Left ventricle myocardium superior (tissue), 1 donor: ENCODE measurements at places on chromosomes 4 and X. TPM values are rescaled to one million over a fixed set of nuclear protein-coding genes. Genes with fewer than 3 reads are reported as not detected.
A peak's percentile ranks its signal among the peaks of the same experiment; 100 is the strongest.

Gene BCORL1
- total RNA-seq: 12.4 TPM

Gene XAGE2
- total RNA-seq: not detected

- DNase-seq: no peak
Observed at GRCh38 chrX:126338916-126339315, 172.8 kb upstream of the DCAF12L2 start.

Gene CTAG1A
- total RNA-seq: not detected

Gene SPARCL1
- 354 TPM for total RNA-seq

GRCh38 chrX:31397119-31397518 is 325.3 kb upstream of the FTHL17 start:
- DNase-seq: no peak

DNA sequence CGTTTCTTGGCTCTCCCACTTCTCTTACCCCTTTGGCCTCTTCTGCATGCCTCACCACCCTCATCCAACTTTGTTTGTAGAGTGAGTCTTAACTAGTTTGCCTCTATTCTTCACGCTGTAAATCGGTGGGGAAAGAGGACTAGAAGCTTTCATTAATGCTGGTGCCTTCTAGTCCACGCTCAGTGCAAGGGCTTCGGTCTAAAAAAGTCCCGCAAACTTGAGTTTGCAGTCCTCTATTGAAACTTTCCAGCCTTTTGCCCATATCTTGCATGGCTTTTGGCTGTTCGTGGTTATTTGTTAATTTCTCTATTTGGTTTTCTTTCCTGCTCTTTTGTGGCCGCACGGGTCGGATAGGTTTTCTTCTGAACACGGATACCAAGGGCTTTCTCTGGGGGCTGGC is 868 bp downstream of the DACH2 start:
- no peak for DNase-seq

- DNase-seq: no peak
Observed at GRCh38 chr4:69617083-69617694, 22.3 kb downstream of the UGT2A2 start.

DNA sequence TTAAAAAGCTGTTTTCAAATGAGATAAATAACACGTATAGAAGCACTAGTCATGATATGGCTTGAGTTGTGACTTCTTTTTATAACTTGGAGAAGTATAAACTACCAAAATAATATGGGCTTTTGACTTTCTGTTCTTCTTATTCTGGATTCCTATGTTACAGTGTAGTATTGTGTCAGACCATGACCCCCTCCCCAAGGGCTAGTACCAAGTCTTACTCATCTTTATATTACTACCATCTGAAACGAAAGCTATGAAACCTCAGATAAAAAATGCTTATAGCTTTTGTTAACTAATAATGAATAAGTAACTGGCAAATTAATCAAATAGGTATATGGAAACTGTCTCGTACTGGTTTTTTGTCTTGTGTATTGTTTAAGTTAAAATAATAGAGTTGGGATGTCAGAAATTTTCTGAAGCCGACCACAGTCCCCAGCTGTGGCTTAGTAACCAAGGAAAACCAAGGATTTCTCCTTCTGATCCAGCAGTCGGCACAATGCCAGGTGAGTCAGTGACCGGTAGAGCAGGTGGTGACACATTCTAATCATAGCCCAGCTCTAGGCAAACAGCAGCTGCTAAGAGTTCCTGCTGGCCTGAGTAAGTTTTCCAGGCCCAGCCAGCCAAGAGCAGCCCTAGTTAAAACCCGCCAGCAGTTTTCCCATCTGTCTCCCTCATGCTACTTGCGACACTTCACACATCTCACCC is 163.3 kb upstream of the PRDX4 start:
- DNase-seq: peak; percentile 79

DNA sequence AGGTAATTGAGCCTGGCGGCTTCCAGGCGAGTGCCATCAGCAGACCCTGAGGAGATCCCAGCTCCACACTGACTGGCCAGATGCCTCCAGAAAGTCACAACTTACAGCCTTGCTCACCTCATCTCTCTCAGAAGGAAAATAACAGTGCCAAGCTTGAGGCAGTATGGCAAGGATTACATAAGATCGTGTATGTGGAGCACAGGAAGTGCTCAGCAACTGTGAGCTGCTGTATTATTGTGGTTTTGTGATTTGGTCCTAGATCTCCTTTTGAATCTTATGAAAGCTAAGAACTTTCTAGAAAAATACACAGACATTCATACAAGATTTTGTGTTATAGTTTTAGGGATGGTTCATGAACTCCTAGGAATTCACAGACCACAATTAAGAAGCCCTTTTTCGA is 14.0 kb downstream of the RASL11B start:
- DNase-seq: no peak

Gene POF1B
- 4.4 TPM for total RNA-seq

DNA sequence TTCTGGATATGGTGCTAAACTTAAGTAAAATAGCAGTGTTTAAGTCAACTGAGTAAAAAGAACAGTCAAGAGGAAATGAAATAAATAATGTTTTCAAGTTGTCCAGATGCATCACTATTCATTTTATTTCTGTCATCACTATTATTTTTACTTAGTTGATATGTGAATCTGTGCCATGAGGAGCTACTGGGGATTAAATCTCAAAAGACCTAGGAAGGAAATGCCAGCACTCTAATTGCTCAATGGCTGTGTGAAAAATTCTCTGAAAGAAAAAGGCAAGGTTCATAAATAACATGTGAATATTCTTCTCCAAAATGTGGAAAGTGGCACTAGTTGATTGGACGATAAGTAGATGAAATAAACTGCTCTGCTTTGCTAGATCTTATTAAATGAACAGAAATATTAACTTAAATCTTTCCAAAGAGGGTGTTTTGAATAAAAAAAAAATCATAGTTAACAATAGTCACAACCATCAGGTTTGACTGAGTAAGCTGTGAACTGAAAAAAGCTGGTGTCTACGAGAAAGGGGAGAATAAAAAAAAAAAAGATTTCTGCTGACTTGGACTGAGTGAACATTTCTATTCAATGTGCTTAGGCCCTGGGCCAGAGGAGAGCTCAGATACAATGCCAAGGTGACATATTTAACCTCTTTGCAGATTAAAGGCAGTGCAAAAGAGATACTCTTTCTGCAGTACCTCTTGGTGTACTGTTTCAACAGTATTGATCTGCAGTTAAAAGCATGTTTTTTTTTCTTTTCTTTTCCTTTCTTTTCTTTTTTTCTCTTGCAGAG is 1.6 kb downstream of the SPARCL1 start:
- DNase-seq: peak; percentile 32

Gene MAGEA1
- total RNA-seq: not detected

DNA sequence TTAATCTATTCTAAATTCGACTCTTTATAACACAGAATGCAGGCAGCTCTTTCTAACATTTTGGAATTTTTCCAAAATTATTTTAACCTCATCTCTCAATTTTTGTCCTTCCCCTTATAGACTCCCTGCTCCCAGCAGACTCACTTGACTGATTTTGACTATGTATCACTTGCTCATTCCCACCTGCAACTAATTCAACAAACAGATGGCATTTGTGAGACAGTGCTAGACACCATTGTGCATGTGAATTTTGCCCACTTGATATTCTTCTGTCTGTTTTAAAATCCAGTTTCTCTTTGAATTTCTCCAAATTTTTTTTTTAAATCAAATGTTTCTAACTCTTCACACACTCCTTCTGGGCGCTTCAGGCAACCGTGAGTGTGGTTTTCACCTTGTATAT is 1534.0 kb downstream of the PCDH7 start:
- no peak for DNase-seq

- no peak for DNase-seq
Observed at GRCh38 chr4:153651116-153651515, 33.0 kb upstream of the TLR2 start.

DNA sequence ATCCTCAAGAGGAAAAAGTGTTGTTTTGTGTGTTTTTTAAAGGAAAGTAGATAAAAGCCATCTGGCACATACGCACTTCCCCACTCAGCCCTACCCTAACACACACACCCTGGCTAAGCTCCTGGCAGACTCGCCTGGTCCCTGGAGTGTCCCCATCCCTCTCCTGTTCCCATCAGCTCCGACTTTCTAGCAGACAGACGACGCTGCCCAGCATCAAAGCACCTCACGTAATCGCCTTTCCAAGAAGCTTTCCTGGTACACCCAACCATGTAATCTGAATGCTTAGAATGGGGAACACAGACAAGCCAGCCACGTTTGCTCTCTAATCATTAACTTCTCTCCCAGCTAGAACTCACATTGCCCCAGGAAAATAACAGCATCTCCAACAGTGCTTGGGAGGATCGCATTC is 116.2 kb downstream of the AFAP1 start:
- DNase-seq: peak; percentile 83

Gene KLF8
- total RNA-seq: 3.4 TPM

Gene F8A3
- total RNA-seq: not detected

DNA sequence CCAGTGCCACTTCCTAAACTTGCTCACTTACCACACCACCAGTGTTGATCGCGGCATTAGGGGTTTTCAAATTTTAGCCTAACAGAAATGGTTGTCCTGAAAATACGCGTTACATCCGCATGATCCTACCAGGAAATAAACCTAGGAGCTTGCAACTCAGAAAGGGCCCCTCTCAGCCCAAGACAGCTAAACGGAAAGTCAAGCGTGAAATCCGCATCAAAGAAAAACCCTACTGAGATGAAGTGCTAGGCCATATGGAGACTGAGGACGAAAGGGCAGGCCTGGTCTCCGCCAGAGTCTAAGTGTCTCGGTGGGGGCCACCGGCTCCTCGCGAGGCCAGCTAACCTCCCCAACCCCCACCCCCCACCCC is 626 bp downstream of the YTHDC1 start:
- no peak for DNase-seq
